ENCODE measurements at places on chromosomes 3 and 15. TPM values are rescaled to one million over a fixed set of nuclear protein-coding genes. Genes with fewer than 3 reads are reported as not detected.

DNA sequence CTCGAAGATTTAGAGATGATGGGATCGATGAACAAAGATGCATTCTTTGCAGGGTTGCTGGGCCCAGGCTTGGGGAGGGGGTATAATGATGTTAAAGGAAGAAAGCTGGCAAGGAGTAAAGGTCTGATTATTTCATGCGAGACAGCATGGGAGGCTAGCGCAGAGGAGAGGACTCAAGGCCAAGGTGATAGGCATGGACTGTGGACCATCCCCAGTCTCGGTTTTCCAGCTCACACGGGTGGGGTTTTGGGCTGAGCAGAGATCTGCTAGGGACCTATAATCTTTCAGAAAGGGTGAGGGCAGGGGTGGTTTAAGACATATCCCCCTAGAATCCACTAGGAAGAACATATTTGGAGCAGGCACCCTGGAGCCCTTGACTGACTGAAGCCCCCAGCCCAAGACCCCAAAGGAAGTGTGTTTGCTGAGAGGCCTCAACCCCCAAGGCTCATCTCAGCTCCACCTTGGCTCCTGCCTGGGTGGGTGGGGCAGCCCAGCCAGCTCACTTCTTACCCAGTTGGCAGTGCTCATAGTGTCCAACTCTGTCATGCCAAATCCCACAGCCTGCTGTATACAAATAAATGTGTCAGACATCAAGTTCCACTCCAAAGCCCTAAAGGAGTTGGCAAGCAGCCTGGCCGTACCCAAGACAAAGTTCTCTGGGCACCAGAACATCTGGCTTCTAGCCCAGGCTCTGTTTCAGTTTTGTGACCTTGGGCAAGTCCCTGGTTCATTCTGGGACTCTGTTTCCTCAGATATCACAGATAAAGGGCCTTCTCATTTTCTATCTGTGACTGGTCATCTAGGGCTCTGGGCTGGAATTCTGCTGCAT is 17.9 kb downstream of the ACSBG1 start:
- peak; percentile 81 for DNase-seq

DNA sequence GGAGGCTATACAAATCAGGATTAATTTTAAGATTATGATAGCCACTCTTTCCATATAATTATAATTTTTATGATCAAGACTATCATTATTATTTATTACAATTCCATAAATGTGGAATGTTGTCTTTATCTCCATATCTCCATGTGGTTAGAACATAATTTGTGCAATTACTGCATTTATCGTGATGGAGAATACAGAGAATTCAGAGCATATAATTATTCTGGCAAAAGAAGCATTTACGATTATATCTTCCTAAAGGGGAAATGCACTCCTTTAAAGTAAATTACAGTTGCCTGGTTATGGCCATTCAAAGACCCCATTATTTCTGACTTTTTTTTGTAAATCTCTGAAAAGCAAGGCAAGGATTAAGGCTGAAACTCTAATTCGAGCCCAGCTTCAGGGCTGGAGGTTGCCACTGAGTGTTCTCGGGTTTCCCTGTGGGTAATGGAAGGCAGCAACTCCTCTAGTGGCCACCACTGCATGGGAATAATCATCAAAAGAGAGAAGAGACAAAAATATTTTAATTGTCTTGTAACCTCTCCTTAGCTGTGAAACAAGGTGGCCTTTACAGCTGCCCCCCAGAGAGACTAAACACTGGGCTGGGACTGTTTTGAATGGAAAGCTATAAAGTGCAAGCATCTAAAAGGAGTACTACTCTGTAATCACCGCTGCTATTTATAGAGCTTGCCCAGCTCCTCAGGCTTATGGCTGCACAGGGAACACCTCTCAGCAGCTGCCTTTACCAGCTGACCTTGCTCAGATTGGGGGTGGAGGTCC is 59.8 kb upstream of the PRTG start:
- DNase-seq: no peak

DNA sequence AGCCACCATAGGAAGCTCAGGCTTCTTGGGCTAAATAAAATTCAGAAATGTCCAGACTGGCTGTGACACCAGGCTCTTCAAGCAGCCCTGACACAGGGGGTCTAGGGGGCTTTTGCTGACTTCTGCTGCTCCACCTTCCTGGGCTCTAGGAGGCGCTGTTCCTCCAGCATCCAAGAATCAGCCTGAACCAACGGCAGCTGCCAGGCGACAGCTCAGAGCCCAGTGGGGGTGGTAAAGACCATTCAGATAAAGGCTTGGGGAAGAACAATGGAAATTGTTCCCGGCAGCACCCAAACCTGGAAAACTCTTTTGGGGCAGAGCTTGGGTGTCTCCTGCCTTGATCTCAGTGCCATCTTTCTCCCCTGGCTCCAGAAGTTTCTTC is 21.6 kb upstream of the PSTPIP1 start:
- DNase-seq: no peak

DNA sequence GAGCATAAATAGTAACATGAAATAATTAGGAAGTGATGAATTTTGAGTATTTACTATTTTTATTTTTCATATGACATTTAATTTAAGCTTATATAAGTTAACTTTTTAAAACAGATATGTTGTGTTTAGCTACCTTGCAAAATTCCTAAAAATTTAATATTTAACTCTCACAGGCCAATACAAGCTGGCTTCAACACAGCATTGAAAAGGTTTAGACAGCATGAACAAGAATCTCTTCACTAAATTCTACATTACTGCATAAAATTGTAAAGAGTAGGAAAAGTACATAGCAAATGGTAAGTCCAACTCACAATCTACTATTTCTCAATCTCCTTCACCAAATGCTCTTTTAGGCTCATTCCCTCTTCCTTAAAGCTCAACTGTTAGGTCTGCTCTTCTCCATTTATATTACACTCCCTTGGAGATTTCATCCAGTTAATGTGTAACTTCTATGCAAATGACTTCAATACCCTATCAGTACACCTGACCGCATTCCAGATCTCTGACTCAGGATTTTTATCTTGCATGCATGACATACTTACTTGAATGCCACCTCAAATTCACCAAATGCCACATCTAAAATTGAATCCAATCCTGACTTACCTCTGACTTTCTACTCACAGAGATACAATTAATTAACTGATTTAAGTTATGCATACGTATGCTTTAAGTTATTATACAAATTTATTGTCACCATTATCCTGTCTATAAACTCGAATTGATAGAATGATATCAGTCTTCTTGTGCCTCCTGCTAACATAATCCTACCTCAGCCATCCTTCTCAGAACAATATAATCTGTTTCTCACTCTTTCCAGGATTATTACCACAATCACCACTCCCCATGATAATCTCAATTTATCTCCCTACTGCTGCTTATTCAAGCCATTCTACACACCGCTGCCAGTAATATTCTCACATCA is 127.0 kb downstream of the STAG1 start:
- peak; percentile 79 for DNase-seq

DNA sequence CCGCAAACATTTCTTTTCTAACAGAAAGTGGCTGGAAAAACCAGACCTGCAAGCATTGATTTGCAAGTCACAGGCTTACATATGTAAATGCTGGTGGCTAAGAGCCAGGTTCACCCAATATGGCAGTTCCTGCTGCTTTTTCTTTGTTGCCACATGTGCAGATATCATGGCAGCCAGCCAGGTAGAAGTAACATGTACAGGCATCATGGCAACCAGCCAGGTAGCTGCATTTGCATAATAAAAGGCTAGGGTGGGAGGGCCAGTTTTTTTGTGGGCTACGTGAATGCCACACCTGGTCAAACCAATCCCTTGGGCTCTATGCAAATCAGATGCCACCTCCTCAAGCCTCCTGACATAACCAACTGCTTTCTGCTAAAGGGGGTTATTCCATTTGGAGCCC is 2.8 kb upstream of the SMCO1 start:
- DNase-seq: peak; percentile 93

The CLEC3B gene
- 0.13 TPM for total RNA-seq

- DNase-seq: no peak
These were observed 32.3 kb upstream of the TRIM59 start for GRCh38 chr3:160481856-160482255.

The GOLGA6D gene
- total RNA-seq: not detected

The CISH gene
- total RNA-seq: 0.26 TPM

The NR1D2 gene
- total RNA-seq: 34.0 TPM

The CELF6 gene
- not detected for total RNA-seq

The ABI3BP gene
- 0.53 TPM for total RNA-seq

- peak; percentile 95 for DNase-seq
These were observed 34.3 kb upstream of the PLSCR2 start for GRCh38 chr3:146503461-146504202.

DNA sequence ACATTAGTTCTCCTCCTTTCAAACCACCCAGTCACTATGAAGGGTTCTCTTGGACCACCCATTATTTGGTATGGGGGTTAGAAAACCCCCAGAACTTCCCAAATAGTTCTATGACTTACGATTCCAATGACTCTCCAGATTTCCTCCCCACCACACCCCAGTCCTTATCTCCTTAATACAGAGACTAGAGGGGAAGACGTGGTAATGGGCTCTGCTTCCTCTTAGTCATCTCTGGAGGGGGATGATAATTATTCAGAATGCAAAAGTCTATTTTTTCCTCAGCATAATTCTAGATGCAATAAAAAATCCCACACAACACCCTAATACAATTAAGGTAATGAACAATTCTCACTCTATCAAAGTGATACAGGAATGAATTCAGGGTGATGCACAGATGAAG is 48.9 kb upstream of the CFAP161 start:
- DNase-seq: no peak

- DNase-seq: no peak
These were observed 541.1 kb downstream of the AGBL1 start for GRCh38 chr15:86620641-86621349.

The GALNT15 gene
- total RNA-seq: 0.53 TPM

DNA sequence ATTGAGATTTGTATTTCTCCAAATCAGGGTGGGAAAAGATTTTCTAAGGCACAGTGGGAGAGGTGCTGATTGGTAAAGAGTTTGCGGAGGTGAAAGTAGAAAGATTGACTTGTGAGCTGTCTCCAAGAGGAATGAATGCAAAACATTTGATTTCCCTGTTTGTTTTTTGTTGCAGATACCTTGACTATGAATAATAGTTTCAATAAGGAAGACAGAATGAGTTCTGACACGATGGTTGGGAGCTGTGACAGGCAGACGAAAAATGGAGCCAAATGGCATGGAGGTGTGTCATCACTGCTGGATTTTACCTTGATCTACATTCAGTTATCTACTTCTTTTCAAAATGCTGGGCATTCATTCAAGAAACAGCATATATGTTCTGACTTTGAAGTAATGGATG is 145.1 kb downstream of the NFKBIZ start:
- peak; percentile 99 for DNase-seq

DNA sequence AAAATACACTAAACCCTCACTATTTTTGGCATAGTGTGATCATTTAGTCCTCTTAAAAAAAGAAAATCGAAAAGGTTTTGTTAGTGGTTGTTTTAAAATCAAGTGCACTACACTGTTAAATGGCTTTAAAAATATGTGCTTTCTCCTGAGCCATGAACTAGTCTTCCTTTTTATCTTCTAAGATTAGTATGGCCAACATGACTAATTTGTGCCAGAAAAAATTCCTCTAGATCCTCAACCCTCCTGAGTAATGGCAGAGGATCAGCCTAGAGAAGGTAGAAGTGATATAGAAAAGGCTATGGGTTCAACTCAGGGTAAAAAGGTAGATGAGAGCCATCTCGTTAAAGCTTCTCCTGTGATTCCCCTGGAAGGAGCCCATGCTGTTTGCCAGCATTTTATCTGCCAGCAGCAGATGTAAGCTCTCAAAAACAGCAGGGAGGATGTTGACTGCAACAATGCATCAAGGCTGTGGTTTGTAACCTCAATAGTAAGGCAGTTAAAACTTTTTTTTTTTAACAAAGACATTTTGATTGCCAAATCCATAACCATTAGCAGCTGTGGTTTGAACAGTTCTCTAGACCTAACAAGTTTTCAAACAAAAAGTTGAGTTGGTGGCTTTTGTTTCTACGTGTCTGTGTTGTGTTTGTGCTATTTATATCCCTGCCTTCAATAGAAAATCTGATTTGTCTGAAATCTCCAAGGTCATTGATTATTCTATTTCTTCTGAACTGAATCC is 30.2 kb upstream of the ZNF609 start:
- DNase-seq: no peak

The COL6A6 gene
- total RNA-seq: not detected

The HAPLN3 gene
- total RNA-seq: 1.1 TPM

The LRRC31 gene
- total RNA-seq: not detected

The P2RY1 gene
- total RNA-seq: 24.5 TPM

The RBP2 gene
- total RNA-seq: not detected

GRCh38 chr3:150394606-150395005 is 13.5 kb upstream of the TSC22D2 start:
- DNase-seq: no peak

GRCh38 chr15:66128116-66128680 is 125.4 kb downstream of the MEGF11 start:
- no peak for DNase-seq

The GPR176 gene
- total RNA-seq: 3.4 TPM

DNA sequence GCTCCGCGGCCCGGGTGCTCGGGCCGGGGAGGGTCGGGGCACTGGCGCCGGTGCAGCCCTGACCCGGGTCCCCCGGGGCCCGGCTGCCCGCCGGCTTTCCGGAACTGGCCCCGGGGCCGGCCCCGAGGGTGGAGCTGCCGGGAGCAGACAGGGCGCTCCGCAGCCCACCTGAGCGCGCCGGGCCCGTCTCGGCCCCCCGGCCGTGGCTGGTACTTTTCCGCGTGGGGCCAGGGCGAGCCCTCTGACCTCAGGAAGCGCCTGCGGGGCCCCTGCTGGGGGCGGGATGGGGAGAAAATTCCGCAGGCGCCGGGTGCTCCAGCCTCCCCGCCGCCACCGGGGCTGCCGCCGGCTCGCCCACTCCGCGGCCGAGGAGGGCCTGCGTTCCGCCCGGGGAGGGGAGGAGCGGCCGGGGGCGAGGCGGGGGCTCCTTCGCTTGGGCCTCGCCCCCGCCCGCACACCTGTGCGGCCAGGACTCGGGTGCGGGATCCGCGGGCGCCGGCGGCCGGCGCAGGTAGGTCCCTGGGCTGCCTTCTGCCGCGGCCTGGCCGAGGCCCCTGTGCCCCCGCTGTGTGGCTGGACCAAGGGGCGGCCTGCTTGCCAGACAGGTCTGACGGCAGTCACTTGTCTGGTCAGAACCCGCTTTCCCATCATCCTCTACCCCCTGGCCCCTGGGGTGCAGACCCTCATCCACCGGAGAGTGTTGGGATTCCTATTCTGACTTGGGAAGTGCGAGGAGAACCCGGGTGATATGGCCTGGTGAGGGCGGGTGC is 3.5 kb downstream of the FURIN start:
- DNase-seq: no peak

GRCh38 chr3:38541806-38542205 is 45.7 kb downstream of the EXOG start:
- DNase-seq: no peak

The ATP13A4 gene
- total RNA-seq: 4.2 TPM

All from bronchial epithelial cell (primary cell).